ENCODE measurements at places on chromosomes 12 and 14.

DNA sequence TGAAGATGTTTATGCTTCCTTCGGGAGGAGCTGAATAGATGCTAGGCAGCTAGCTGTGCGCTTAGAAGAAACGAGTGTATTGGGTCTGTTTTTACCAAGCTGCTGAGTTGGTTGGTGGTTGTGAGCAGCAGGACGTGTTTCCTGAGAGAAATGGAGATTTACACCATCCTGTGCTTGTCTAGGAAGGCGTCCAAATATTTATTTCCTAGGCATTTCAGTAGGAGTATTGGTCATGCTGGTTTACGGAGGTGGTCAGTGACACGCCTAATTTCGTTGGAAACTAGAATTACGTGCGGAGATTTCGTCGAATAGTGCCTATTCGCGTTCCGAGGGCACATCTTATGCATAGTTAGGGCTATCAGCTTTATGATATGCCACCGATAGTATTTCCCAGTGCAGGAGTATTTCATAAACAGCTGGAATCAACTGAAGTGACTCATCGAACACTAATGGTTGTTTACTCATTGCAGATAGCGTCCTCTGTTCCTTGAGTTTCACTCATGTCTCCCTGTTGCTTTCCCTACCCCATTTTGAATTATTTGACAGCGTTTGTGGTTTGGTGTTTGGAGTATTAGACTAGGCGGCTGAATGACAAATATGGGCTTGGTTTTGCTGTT is 780 bp downstream of the TBC1D15 start:
- no peak for DNase-seq

DNA sequence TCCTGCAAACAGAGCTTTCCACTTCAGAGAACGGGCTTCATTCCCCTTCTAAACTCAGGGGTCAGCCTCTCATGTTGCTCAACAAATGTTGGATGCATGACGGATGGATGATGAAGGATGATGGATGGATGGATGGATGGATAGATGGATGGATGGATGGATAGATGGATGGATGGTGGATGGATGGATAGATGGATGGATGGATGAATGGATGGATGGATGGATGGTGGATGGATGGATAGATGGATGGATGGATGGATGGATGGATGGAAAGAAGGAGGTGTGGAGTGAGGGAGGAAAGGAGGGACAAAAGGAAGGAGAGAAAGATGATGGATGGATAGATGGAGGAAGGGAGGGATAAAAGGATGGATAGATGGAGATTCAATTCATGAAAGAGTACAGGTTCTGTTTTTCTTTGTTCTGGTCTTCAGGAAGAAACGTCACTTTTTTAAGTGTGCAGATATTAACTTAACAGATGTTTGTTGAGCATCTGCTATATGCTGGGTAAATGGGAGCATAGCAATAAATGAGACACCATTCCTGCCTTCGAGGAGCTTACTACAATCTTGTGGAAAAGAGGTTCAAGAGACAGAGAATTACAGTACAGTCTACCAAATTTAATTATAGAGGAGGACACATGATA is 41.7 kb upstream of the PRIMA1 start:
- no peak for DNase-seq

GRCh38 chr12:52004042-52004648 is 2.6 kb upstream of the TAMALIN start:
- DNase-seq = peak; percentile 73

- DNase-seq = no peak
Measured at GRCh38 chr12:49432616-49433015, 65.4 kb downstream of the SPATS2 start.

DNA sequence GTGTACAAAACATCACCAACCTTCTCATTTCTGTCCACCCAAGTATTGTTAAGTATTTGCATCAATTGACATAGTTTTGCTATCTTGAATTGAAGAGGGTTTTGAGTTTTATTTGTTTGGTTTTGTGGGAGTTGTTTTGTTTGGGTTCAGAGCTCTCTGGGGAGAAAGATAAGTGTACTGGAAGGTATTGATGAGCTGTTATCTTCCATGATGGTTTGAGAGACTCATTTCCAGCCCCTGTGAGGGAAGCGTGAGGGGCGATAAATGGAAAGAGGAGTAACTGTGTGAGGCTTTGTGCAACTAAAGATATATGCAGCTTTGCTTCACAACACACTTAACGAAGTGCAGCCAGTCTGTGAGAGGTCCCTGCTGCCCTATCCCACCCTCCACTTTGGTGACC is 15.7 kb upstream of the CIPC start:
- no peak for DNase-seq

DNA sequence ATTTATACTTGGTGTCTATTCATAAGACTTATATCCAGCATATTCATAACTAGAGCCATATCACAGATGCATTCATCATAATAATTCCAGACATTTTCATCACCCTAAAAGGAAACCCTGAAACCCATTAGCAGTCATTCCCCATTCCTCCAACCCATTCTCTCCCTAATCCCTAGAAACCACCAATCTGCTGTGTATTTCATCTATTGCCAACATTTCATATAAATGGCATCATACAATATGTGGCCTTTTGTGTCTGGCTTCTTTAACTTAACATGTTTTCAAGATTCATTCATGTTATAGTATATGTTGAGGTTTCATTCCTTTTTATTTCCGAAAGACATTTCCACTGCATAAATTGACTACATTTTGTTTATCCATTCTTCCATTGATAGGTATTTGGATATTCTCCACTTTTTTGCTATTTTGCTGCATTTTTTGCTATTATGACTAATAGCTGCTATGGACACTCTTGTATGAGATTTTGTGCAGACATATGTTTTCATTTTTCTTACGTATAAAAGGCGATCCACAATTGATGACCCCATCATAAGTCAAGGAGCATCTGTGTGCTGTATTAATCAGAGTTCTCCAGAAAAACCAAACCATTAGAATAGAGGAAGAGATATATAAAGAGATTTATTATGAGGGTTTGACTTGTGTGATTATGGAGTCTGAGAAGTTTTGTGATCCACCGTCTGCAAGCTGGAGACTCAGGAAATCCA is 5.1 kb upstream of the OAS2 start:
- no peak for DNase-seq

- no peak for DNase-seq
Measured at GRCh38 chr12:130185455-130186391, 23.5 kb downstream of the FZD10 start.

GRCh38 chr12:124388679-124389137 is 93.8 kb downstream of the RFLNA start:
- peak; percentile 78 for DNase-seq

GRCh38 chr12:15955281-15955680 is 44.1 kb downstream of the DERA start:
- DNase-seq = no peak

DNA sequence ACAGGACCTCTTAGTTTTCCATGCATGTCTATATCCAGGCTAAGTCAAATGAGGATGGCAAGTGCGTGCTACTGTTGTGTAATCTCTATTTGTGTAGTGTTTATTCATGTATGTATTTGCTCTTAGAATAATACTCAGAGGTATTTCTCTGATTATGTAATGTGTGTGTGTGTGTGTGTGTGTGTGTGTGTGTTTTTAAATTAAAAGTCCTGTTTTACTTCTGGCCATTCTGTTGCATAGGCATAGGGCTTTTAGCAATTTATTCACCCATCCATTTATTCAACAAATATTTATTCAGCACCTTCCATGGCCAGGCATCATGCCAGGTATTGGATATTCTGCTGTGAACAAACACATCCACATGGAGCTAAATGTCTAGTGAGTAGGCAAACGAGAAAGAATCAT is 63.5 kb downstream of the PELI2 start:
- DNase-seq = no peak

DNA sequence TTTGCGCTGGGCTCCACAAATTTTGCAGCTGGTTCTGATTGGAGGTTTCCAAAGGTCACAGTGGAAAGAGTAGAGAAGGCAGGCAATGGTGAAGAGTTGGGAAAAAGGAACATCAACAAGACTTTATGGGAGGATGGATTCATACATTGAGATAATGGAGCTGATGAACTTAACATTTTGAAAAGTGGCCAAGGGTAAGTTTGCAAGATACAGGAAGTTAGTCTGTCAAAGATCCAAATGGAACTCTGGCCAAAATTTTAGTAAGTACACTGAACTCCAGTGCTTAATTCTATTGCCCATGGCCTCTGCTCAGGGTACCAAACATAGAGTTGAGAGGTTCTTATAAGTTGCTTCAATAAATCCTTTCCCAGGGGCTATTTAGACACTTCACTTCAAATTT is 15.6 kb downstream of the CCER1 start:
- no peak for DNase-seq

DNA sequence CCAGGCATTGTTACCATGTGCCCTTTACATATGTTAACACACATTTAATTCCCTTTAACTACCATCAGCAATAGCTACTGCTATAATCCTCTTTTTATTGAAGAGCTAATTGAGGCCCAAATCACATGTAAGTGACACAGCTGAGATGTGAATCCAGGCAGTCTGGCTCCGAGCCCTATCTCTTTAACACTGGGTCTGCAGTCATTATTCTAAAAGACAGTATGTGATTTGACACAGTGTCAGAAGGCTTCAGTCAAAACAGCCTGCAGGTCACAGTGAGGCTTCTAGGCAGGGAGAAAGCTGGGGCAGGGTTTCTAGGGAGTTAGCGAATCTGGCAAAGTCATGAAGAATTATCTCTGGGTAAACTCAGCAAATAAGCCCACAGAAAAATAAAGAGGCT is 148.2 kb downstream of the KIF21A start:
- DNase-seq = peak; percentile 31

DNA sequence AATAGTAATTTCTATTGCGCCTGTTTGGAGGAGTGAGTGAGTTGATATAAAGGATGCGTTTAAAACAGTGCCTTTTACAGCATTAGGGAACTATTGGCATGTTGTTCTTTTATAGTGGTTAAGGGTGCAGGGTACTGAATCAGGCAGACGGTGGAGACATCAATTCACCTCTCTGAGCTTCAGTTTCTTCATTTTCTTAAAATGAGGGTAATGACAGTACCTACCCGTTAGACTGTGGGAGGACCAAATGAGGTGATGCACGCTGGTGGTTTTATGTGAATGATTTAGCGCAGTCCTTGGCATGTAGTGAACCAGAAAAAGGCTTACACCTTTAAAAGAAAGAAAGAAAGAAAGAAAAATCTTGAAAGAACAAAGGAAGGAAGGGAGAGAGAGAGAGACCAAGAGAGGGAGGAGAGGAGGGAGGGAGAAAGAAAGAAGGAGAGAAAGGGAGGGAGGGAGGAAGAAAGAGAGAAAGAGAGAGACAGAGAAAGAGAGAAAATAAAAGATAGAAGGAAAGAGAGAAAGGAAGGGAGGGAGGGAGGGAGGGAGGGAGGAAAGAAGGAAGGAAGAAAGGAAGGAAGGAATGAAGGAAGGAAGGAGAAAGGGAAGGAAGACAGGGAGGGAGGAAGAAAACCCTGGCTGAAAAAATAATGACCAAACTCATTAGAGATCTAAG is 22.2 kb upstream of the CCND2 start:
- no peak for DNase-seq

DNA sequence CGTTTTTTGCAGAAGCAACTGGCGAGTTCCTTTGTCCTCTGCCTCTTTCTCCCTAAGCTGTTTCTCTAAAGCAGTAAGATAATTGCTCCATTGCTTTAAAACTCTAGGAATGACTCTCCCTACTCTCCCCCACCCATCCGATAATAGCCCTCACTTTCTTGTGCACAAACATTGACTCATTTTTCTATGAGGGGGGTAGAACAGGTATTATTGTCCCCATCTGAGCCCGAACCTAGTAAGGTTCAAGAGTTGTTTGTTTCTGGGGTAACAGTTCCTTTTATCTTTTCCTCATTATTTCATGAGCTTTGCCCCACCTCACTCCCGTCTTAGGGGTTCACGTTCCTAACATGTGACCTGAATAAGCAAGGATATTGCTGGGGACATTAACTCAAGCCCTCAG is 190.6 kb downstream of the EMP1 start:
- no peak for DNase-seq

DNA sequence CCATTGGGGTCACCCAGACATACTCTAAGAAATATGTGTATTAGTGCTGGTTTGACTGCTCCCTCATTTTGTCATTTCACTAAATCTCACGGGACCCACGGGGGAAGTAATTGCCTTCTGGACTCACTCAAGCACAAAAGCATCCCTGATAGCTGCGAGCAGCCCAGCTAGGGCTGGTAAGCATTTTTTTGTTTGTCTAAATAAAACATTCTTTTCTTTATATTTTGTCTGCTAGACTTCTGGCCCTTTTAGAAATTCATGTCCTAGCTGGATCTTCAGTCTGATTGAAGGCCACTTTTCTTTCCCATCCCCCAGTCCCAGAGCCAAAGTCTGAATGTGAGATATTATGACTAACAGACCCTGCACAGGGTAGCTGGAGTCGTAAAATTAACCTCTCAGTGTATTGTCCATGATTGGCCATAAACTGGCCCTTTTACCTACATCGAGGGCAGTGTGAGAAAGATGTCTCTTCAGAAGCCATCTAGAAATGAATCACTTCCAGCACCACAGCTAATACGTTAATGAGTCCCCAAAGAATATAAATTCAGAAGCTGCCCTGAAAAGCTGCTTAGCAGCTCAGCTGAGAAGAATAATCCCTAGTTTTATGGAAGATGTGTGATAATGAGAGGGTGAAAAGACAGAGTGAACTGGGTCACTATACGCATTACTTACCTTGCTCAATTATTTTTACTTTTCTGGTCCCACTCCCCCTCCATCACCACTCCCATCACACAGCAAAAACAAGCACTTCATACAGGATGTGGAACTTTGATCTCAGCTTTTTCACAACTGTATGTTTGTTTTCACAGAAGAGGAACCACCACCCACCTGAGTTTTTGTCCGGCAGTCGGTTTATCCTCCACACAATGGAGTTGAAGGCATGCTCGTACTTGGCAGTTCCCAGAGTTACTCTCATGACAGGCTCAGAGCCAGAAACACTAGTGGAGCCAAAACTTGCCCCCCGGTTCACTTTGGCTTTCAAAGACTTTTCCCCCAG is 55.6 kb upstream of the GTF2A1 start:
- DNase-seq = no peak

DNA sequence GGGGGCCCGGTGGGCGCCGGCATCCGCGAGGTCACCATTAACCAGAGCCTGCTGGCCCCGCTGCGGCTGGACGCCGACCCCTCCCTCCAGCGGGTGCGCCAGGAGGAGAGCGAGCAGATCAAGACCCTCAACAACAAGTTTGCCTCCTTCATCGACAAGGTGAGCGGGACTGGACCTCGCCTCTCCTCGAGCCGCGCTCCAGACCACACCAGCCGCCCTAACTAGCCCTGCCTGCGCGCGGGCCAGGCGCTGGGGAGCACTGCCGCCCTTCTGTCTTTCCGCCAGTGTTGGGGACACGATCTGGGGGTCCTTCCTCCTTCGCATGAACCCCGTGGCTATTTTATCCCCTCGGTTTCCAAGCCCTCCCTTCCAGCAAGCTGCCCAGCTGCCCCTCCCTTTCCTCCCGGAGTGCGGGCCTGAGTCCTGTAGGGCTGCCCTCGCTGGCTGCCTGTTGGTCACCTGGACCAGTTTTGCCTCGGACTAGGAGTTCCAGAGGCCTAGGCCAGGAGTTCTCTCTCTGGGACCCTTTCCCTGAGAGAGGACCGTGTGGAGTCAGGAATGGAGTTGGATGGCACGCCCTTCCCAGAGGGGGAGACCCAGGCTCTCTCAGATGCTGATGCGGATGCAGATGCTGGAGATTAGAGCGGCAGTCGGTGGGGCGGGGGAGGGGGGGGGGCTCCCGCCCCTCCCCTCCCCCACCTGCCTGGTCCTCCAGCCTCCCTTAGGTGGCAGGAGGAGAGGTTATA is 592 bp downstream of the KRT7 start:
- DNase-seq = no peak

Data from pons (tissue), 1 donor.